ENCODE measurements at places on chromosomes 5 and 9. TPM values are rescaled to one million over a fixed set of nuclear protein-coding genes. Genes with fewer than 3 reads are reported as not detected.
A peak's percentile ranks its signal among the peaks of the same experiment; 100 is the strongest.

JAKMIP2 gene
- total RNA-seq: 1.3 TPM

DNA sequence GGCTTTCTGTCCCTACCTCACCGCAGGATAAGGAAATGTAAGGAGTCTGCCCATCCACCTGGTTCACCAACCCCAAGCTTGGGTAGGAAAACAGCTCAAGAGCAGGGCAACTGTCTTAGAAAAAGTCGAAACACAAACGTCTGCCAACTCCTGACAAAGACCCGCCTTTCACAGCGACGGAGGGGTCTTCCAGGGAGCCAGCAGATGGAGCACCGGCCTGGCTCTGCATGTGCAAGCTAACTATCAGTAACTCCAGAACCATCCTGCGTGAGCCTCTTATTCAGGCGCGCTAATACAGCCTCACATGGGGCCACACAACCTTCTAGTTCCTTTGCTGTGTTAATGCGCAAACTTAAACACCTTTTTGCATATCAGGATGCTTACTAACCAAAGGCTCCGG is 26.9 kb downstream of the CAMSAP1 start:
- no peak for DNase-seq

GRCh38 chr5:15574806-15575325 is 74.9 kb downstream of the FBXL7 start:
- no peak for DNase-seq

GCNT4 gene
- 0.32 TPM for total RNA-seq

DNA sequence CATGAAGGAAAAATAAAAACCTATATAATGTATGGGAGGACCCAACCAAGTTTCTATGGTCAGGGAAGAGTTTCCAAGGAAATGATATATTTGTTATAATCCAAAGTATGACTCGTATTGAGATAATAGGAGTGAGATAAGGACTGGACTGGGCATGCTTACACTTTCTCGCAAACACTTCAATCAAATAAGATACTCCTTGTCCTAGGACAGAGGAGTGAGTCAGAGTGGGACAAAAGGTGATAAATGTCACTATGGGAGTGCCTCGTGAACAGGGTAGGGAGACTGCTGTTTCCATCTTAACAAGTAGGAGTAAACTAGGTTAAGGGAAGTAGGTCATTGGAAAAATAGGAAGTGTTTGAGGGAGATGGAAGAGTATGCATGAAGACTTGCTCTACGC is 47.2 kb downstream of the MACIR start:
- DNase-seq: no peak

GRCh38 chr9:124345063-124345462 is 70.2 kb downstream of the PSMB7 start:
- DNase-seq: peak; percentile 21

DNA sequence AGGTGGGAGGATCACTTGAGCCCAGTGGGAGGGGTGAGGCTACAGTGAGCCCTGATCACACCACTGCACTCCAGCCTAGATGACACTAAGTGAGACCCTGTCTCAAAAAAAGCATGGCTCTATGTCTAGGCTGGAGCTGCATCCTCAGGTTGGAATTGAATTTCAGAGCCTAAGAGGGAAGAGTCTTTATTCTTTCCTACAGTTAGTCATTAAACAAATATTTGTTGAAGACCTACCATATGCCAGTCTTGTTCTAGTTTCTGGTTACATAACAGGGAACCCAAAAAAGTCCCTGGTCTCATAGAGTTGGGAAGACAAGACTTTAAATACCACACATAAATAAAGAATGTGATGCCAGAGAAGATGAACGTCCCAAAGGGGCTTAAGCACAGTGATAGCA is 6.9 kb upstream of the GRPEL2 start:
- no peak for DNase-seq

GRCh38 chr5:77211691-77212047 is 1.2 kb downstream of the PDE8B start:
- DNase-seq: no peak

DNA sequence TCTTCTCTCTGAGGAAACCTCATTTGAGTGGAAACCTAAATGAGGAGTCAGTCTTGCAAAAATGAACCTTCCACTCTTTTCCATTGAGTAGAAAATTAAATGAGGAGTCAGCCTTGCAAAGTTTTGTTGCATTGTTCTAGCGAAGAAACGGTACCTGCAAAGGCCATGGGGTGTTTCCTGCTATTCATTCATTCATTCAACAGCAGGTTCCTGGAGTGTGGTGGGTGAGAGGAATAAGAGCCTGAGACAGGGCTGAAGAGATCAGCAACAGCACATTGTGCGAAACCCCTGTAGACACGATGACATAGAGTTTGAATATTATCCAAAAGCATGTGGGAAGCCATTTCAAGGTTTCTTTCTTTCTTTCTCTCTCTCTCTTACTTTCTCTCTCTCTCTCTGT is 14.6 kb upstream of the SETX start:
- DNase-seq: no peak

DNA sequence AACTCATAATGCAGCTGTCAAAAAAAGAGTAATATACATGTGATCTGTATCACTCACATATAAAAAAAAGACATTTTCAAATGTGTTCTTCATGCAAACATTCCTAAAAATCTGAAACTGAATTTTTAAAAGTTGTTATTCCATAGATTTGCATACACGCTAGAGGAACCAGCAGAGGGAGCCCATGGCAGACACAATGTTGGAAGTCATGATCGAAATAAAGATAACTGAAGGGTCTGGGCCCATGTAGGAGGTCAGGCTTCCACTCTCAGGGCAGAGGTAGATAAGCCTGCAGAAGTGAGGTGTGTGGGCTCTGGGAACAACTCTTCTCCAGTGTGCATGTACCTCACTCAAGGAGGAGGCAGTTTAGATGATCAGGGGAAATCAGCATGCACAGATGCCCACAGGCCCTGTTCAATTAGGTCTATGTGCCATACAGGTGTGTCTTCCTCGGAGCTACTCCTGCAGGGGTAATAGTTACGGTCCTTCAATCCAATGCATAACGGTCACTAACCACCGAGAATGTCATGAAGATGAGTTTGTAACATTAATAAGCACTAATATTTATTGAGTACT is 208.6 kb downstream of the EPB41L4A start:
- DNase-seq: no peak
